A549 treated with CORT108297 at 1 μM for 4 hours (cell line): ENCODE measurements at places on chromosomes 2 and 18. TPM values are rescaled to one million over a fixed set of nuclear protein-coding genes. Genes with fewer than 3 reads are reported as not detected.

Gene GALNT3
- total RNA-seq, result 0.04 to 0.05 TPM in 2 of 5 replicates, not detected in the others

Gene SP9
- 2.0 to 3.2 TPM (median 2.8 TPM) in 5 replicates for total RNA-seq

Gene CABLES1
- 12.1 to 12.8 TPM (median 12.6 TPM) in 5 replicates for total RNA-seq

Gene HOXD12
- not detected in 5 replicates for total RNA-seq

Gene HMSD
- total RNA-seq, result 0.15 to 0.16 TPM (median 0.15 TPM) in 3 of 5 replicates, not detected in the others

Gene RAPGEF4
- 0.14 to 0.54 TPM (median 0.20 TPM) in 5 replicates for total RNA-seq

Gene ANKRD53
- total RNA-seq, result 0.05 to 0.11 TPM in 2 of 5 replicates, not detected in the others
